ENCODE measurements at places on chromosomes 6 and 20.

DNA sequence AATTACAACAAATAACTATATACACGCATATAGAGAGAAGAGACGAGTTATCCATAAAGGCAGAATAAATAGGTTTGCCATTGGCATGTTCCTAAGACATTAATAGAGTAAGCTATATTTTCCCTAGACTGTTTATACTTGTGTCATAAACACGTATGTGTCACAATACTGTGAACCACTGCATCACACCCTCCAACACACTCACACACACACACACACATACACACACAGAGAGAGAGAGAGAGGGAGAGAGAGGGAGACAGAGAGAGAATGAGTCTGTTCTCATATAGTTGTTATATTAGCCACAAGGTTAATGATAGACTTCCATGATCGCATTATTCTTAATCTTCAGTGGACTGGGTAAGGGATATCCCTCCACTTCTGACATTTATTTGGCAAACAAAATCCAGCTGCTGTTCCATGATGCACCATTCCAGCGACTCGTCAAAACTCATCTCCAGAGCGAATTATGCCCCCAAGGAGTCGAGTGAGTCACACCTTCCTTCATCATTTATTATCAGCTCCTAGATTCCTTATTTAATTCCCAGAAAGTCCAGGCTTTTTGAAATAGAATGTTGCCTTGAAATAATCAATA is 82.8 kb upstream of the HIVEP1 start:
- DNase-seq = no peak

DNA sequence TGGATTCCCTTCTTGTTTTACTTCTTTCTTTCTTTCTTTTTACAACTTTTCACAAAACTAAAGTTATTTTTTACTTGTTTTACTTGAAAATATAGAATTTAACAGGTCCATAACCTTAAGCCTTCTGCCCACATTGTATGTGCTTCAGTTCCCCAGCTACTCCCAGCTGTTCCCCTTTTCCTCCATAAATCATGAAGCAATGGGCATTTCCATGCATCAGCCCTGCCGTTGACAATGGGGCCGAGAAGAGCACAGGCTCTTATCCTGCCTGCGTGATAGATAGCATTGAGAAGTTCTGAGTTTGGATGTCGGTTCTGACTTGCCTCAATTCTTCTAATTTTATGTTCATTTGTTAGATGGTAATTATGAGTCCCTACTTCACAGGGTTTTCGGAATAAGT is 583.8 kb downstream of the CDH26 start:
- DNase-seq = no peak

- DNase-seq = no peak
Observed at GRCh38 chr6:79841577-79842375, 105.6 kb downstream of the ELOVL4 start.

DNA sequence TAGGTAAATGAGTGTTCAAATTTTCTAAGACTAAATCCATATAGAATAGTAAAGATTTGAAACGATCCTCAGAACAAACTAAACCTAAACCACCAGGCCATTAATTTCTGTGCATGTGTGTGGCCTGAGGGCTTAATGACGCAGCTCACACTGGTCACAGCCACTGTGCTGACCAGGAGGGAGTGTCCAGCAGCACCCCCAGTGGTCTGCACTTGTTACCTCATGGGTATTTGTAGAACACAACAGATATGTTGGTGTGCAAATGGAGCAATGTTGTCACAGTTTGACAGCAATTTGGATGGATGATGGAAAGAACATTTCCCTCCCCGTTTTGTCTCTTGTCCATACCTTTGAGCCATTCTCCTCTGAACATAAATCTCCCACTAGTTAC is 122.4 kb upstream of the EXOC2 start:
- DNase-seq = no peak

- DNase-seq = no peak
Observed at GRCh38 chr20:58967652-58968429, 13.2 kb upstream of the NELFCD start.

- DNase-seq = no peak
Observed at GRCh38 chr20:36070451-36070850, 84.1 kb upstream of the EPB41L1 start.

DNA sequence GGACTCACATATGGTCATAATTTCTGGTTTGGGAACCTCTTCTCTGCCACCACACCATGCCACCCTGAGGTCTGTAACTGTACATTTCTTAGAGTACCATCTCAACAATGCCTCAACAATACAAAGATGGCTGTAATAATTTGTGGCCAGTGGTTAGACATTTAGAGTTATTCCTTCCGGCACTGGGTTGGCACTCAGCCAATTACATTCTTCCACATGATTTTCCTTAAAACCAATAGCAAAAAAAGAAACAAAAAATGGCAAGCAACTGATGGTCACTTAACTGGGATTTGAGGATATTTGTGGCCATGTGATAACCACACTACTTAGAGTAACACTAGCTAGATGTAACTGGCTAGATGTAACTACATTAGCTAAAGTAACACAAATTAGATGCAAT is 79.9 kb downstream of the SEL1L2 start:
- no peak for DNase-seq

DNA sequence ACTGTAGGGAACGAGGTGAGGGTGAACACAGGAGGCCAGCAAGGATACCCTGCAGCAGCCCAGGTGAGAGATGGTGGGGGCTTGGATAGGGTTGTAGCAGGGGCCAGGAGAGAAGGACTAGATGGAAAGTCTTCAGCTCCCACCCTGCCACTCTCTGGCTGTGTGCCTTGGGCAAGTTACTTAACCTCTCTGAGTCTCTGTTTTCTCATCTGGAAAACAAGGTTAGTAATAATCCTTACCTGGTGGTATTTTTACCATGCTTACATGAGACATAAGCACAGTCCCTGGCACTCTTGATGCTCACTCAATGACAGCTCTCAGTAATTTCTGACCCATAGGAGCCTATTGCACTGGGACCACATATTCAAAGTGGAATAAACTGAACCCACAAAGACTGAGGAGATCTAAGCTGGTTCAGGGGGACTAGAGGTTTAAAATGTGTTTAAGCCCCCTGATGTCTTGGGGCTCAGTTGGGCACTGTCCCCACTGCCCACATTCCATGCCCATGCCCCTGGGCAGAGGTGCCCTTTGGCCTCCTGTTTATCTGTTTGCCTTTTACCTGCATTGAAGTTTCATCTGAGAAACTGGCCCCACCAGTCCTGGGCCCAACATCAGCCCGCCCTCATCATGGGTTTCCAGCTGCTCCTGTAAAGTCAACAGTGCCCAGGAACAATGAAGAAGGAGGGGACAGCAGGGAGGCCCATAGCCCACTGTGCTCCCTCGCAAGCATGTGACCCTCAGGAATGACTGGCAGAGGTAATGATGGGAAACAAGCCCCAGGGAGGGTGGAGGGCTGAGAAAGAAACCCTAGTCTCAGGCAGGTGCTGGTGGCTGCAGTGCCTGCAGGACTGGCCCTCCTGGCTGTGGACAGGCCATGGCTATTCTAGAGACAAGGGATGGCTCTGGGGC is 104.0 kb downstream of the VEGFA start:
- DNase-seq = no peak

- peak; percentile 59 for DNase-seq
Observed at GRCh38 chr20:45969712-45970634, 2.0 kb downstream of the ZNF335 start.

- no peak for DNase-seq
Observed at GRCh38 chr6:125346201-125346925, 44.6 kb upstream of the HDDC2 start.

- DNase-seq = no peak
Observed at GRCh38 chr6:129314575-129314974, 395.4 kb downstream of the ARHGAP18 start.

DNA sequence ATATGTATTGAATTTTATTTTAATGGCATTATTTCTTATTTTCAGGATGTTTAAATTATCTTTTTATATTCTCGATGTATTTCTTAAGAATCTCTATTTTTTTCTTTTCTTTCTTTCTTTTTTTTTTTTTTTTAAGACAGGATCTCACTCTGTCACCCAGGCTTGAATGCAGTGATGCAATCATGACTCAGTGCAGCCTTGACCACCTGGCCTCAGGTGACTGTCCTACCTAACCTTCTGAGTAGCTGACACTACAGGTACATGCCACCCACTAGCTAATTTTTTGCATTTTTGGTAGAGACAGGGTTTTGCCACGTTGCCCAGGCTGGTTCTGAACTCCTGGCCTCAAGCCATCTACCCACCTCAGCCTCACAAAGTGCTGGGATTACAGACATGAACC is 143.8 kb upstream of the LAMA2 start:
- DNase-seq = no peak

Data from HFF-Myc (cell line).